Activated CD8-positive, alpha-beta memory T cell treated with anti-CD3 and anti-CD28 coated beads for 1 hour (primary cell): ENCODE measurements at places on chromosomes 7 and 10.

DNA sequence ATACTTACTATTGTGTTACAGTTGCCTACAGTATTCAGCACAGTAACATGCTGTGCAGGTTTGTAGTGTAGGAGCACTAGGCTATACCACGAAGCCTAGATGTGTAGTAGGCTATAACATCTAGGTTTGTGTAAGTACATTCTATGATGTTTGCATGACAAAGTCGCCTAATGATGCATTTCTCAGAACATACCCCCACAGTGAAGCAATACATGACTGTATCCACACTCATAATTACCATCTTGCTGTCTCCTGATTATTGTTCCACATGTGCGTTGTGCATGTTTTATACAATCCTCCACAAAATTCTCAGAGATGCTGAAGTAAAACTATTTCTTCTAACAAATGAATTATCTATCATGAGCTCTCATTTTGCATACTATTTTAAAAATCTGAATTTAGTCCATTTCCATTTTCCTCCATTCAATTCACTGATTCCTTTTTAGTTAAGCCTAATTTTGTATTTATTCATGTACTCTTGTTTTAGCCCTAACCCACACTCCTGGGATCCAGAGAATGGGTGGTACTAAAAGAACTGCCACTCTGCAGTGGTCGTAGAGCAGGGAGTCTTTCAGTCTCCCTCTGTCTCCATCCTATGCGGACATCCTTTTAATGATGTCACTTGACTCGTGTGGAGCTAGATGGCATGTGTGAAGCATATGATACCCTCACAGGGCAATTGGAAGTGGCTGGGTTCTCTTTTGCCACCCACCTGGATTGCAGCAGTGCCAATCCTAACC, 67.6 kb upstream of the CAV2 start:
- no peak for DNase-seq

DNA sequence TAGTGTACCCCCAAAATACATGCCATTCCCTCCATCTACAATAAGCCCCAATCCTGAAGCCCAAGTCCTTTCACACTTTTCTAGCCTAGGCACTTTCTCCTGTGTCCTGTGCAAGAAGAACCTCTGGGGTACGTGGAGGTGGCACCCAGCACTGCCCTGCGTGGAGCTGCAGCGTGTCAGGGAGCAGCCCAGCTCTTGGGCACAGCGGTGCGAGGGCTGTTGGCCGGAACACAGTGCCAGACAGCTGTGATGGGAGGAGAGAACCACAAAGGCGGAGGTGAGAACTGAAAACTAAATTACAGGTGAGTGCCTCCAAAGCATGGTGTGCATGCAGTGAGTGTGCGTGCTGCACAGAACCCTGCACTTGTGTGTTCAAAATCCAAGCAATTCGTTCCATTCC, 621.3 kb upstream of the ADARB2 start:
- no peak for DNase-seq

DNA sequence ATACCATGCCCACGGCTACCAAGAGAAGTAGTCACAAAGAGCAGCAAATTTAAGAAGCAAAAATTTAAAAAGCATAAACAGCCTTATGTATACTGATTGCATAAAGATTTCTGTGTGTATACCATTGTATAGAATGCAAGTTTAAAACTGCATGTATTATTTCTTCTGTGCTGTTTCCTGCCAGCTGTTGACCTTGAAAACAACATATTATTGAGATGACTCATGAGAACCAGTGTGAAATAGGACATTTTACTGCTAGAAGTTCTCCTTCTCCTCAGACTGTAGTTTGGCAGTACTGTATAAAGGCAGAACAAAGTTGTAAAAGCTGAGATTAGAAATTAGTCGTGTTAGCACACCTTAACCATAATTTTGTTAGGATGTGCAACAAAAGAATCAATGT, 42.3 kb upstream of the SGCE start:
- no peak for DNase-seq

GRCh38 chr10:31958856-31959255, 30.2 kb upstream of the ARHGAP12 start:
- no peak for DNase-seq

- DNase-seq = no peak
These were observed 1257.4 kb downstream of the GATA3 start for GRCh38 chr10:9311702-9312499.

DNA sequence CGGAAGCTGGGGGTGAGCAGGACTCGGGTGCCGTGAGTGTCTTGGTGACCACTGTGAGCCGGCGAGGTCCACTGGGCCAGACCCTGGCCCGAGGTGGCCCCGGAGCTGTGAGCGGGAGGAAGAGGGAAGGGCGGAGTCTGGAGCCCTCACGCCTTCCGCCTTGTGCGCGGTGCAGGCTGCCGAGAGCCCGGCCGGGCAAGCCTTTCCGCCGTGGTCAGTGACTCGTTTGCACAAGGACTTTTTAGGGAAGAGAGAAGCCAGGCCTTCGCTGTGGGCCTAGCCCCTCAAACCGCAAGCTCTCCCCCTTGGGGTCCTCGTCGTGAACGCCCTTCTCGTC, 40.9 kb upstream of the ZNF32 start:
- DNase-seq = no peak

DNA sequence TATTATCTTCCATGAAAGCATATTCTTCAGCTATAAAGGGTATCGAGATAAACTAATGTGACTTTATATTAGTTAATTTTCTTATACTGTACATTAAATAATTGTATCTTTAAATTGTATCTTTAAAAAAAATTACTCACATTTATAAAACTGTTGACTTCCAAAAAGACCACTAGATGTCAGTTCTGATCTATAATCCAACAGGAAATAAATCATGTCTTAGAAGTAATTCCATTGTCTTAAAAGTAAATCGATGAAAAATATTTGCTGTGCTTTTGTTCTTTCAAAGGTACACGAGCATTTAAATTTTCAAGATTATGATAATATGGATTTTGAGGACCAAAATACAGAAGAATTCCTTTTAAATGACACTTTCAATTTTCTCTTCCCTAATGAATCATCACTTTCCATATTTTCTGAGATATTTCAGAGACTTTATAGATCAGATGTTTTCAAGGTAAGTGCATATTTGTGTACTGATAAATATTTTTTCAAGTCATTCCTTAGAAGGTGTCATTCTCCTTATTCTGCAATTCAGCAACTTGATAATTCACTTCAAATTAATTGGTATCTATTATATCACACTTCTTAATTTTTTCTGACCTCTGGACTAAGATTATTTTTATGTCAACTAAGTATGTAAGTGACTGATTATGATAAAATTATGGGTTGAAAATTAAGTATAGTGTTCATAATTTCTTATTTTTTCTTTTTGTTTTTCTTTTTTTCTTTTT, 138.5 kb downstream of the CPED1 start:
- no peak for DNase-seq

- DNase-seq = no peak
These were observed 38.7 kb downstream of the DENND11 start for GRCh38 chr7:141663081-141663849.

DNA sequence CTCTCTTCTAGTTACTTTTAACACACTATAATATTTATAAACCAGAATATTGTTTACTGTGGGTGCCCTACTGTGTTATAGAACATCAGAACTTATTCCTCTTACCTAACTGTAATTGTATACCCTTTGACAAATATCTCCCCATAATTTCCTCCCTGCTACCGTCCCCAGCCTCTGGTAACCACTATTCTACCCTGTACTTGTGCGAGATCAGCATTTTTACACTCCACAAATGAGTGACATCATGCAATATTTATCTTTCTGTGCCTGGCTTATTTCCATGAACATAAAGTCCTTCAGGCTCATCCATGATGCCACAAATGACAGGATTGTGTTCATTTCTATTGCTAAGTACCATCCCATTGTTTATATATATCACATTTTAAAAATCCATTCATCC, 139.8 kb upstream of the RSU1 start:
- DNase-seq = no peak

DNA sequence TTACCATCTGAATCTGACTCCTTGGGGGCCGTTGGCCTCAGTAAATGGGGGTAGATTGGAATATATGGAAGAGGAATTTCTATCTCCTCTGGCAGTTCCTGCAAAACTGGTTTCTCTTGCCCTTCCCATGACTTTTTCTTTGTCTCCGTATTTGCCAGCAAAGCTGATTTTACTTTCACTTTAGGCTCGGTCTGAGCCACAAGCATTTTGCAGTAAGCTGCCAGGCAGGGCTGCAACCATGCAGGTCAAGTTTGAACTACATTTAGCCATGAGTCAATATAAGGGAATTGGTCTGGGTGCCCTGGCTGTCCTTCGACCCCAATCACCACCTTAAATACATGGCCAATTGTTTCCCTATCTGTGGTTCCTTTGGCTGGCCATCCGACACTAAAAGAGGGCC, 104.3 kb downstream of the TRIM24 start:
- DNase-seq = no peak

- DNase-seq = no peak
These were observed 107.5 kb upstream of the ARID5B start for GRCh38 chr10:61793760-61794703.

DNA sequence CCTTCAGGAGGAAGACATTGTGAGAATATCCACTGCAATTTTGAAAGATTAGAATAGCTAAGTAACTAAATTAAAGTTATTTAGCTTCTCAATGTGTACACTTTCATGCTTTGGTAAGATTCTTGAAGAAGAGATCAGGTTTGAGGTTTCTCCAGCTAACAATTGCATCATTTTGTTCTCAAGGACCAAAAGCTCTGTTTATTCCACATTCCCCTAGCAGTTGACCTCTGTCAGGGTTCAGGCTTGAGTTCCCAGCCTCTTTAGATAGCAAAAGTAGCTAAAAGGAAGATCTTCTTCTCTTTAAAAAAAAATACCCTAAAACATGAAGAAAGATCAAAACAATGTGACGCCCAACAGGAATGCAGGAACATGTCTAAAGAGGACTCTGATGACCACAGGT, 179.4 kb upstream of the IGFBP3 start:
- DNase-seq = no peak

DNA sequence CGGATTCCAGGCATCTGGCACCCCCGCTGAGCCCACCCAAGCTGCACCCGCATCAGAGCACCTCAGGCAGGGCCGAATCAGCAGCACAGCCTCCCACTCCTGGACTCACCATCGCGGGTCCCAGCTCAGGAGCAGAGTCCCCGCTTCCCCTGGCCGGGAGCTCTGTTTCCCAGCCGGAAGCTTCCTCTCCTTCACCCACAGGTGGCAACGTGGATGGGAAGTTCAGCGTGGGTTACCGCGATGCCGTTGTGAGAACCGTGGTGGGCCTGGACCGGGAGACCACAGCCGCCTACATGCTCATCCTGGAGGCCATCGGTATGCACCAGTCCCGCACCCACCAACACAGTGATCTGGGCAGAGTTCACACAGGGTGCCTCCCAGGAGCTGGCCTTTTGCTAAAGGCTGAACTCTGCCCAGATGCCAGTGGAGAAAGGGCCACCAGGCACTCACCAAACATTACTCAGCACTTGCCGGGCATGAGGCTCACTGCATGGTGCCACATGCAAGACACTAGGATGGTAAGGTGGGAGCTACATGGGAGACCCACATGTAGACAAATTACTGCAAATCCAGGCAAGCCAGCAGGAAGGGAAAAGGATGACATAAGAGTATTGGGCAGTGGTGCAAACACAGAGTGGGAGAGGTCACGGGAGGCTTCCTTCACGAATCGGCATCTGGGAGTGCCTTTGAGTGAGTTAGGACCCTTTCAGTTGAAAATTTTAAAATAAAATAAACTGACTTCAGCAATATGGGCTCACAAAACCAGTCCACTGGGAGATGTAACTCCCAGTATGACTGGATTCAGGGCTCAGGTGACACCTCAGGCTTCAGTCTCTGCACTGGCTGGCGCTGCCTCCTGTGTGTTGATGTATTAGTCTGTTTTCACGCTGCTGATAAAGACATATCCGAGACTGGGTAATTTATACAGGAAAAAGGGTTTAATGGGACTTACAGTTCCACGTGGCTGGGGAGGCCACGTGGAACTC, 10.4 kb downstream of the C10orf105 start:
- no peak for DNase-seq

- no peak for DNase-seq
These were observed 178.3 kb downstream of the CDCA7L start for GRCh38 chr7:21767300-21767900.

DNA sequence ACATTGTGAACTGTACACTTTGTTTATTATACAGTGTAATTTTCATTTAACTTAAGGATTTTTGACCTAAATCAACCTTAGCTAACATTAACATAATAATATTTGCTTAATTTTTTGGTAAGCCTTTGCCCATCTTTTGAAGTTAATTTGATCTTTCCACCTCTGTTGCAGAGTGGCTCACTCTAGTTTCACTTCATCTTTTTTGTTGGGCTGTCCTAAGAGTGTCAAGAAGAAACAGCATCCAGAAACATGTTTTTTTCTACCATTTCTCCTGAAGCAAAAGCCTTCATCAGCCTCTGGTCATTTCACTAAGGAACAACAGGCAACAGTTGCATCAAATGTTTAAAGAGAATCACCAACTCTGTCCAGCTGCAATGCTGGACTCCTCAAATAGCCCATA, 824.7 kb downstream of the REEP3 start:
- no peak for DNase-seq

- no peak for DNase-seq
These were observed 240.4 kb downstream of the ARL4A start for GRCh38 chr7:12927635-12928434.

- no peak for DNase-seq
These were observed 32.5 kb upstream of the FEZF1 start for GRCh38 chr7:122337011-122337410.

- DNase-seq = no peak
These were observed 20.6 kb upstream of the PIK3CG start for GRCh38 chr7:106844279-106844997.

- DNase-seq = no peak
These were observed 46.5 kb upstream of the PTN start for GRCh38 chr7:137390076-137390475.

- DNase-seq = no peak
These were observed 105.1 kb downstream of the GRID1 start for GRCh38 chr10:86261470-86261869.

GRCh38 chr10:25294032-25294926, 119.5 kb downstream of the GPR158 start:
- DNase-seq = no peak

DNA sequence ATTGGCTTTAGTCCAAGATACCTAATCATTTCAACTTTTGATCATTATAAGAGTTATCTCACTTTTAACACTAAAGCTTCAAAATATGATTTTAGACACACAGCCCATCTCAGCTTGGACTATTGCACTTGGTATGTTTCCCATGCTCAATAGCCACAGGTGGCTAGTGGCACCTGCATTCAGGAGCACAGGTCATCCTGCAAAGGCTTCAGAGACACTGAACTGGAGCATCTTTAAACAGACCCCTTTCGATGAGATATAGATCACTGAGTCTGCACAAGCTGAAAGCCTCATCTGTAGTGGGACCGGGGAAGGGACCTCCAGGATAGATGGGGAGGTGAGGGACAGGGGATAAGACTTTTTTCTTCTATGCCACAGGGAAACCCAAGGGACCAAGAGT, 48.5 kb upstream of the TARP start:
- no peak for DNase-seq
